ENCODE measurements at places on chromosomes 3 and 15.

- DNase-seq = no peak
Observed at GRCh38 chr15:60580650-60581376, 101.9 kb upstream of the ICE2 start.

GRCh38 chr3:194279701-194280360 lies 71.3 kb downstream of the CPN2 start:
- DNase-seq = no peak

DNA sequence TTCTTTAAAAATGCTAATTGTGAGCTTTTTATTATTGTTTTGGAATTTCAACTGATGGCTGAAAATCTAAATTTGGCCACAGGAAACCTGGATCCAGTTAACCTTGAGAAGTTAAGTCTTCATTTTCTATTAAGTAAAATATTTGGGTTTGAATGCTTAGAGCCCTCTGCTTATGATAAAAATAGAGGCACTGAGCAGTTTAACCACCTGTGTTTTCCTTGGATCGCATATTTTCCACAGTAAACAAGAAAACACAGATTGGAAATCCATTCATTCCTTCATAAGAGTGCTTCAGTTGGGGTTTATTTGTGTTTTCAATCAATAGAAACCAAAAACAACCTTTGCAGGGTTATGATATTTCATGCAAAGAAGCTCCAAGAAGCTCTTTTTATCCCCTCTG lies 77.2 kb upstream of the HES1 start:
- DNase-seq = no peak

GRCh38 chr3:122349171-122349570 lies 24.1 kb downstream of the CSTA start:
- no peak for DNase-seq

- no peak for DNase-seq
Observed at GRCh38 chr3:45819543-45819942, 22.4 kb downstream of the LZTFL1 start.

- DNase-seq = no peak
Observed at GRCh38 chr3:112799946-112800345, 46.7 kb downstream of the CD200R1L start.

DNA sequence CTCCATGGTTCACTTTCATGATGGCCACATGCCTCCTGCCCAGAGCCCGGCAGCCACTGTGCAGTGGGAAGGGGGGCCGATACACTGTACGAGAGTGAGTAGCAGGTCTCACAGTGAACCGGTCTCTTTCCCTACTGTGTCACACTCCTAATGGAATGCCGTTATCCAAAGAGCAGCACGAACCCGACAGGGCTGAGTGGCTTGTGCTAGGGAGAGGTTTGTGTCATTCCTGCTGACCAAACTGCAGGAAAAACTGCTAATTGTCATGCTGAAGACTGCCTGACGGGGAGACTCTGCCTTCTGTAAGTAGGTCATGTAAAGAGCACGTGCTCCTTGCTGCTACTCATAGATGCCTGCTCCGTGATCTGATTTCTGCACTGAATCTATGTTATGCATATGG lies 105.1 kb downstream of the ARPP21 start:
- DNase-seq = no peak

GRCh38 chr3:71345429-71346040 lies 238.0 kb downstream of the FOXP1 start:
- DNase-seq = no peak

DNA sequence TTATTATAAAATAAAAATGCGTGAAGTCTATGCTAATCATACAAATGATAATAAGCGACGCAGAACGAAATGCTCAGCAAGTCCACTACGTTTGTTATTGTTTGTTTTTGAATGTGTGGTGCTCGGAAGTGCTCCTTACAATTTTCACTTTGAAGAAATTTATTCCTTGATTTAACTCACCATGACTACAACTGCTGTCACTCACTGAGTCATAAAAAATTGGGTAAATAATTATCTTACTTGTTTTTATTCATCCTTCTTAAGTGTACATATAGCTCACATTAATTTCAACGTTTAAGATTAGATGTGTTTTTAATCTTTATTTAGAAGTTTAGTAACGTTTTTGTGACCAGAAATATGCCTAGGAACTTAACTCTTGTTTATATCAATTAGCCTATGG lies 66.7 kb upstream of the NANOGP8 start:
- no peak for DNase-seq
